Memory B cell (primary cell): ENCODE measurements at places on chromosomes 11 and 22.

- no peak for DNase-seq
These were observed 81.4 kb downstream of the WNT7B start for GRCh38 chr22:45895436-45896152.

DNA sequence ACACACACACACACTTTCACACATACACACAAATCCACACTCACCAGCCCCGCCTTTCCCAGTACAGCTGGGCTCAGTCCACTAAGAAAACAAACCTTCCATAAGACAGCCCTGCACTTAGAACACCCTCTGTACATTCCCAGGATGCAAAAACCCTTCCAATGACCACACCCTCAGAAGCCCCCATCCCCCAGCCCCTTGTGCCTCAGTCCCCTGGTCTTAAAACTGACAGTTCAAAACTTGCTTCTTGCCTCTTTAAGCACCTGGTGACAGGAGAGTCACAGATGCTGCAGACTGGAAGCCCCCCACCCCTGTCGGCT, 23.0 kb downstream of the APLNR start:
- DNase-seq = no peak

GRCh38 chr11:65856689-65857499, 1.1 kb downstream of the CFL1 start:
- peak; percentile 63 for DNase-seq

- no peak for DNase-seq
These were observed 540.8 kb downstream of the SOX6 start for GRCh38 chr11:15815246-15816195.

DNA sequence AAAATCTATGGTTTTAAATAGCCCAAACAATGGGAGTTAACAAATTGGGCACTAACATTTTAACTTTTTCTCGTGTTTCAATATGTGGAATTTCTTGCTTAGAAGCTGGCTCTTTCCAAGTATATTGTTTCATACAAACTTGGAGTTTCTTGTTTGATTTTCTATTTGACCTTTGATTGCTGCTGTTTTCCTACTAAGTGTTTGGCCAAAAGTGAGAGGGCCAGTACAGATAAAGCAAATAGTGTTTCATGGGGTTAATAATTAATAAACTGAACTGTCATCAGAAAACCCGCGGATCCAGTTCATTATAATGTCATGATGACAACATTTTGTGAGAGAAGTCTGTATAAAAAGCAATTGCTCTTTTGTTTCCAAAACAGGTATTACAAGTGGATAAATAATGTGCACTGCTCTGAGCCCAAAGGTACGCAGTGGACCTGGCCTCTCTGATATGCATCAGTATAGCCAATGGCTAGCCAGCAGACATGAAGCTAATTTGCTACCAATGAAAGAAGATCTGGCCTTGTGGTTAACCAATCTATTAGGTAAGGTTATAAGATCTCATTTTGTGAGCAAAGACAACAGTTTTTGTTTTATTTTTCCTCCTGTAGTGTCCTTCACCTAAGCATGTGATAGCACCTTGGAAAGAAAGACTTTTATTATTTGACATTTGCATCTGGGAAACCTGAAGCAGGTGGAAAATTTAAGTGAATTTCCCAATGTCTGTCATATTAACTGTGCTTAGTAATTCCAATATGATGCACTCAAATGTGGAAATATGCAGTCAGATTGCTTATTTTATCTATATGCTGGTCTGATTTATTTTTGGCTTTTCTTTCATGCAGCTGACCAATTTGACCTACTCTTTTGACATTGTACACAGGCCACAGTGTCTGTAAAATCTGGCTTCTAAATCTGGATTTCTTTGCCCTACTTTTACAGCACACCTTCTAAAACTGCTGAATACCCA, 8.3 kb downstream of the GAS2 start:
- DNase-seq = no peak

DNA sequence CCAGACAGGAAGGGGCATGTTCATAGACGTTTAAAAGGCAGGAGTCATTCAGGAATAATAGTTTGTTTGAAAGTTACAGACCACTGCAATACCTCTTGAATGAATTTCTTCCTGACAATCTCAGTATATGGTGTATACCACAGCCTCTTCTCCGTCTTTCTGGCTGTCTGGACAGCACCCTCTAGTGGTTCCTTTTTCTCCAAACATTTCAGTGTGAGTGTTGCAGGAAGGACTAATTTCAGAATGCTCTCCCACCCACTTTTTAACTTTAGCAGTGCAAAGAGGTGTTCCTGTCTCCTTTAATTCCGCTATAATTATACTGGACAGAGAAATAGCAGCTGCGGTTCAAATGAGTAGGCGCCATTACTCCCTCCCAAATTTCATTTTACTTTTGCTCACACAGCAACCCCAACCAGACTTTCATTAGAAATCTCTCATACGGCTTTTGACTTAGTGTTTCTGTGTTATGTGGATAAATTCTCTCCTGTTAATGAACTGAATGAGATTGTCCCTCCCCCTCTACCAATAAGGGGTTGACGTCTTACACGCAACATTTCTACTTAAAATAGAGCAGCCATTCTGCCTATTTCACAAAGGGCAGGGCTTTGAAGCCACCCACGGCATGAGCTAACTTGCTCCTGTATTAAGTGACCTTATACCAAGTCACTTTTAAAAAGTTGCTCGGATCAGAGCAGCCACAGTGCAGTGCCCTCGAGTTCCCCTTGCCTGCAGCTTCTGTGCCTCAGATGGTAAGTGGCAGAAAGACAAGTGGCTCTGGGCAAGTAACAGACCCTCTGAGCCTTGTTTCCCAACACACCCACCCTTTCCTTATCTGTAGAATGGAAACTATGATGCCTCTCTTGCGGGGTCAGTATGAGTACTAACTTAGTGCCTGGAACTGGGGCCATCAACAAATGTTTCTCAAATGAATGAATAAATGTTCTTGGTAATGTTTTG, 368.6 kb downstream of the OPCML start:
- DNase-seq = no peak

DNA sequence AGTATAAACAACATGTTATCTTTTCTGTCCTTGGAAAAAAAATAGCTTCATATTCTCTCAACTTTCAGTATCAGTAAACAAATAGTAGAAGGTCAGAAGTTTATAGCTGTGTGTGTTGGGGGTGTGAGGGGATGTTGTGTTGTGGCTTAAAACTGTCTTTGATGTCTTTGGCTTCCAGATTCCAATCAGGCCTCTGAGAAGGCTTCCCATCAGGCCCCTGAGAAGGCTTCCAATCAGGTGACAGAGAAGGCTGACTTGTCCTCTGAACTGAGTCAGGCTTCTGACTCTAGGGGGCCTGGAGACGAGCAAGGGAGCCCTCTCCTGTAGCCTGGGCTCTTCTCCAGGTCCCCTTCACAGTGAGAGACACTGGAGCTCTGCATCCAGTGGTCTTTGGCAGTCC, 9.3 kb downstream of the MTFP1 start:
- DNase-seq = no peak

- DNase-seq = peak; percentile 28
These were observed 39.4 kb downstream of the IRAG1 start for GRCh38 chr11:10653946-10654810.

GRCh38 chr11:86418917-86419316, 44.2 kb downstream of the CCDC81 start:
- DNase-seq = no peak

- no peak for DNase-seq
These were observed 98.8 kb downstream of the SNX19 start for GRCh38 chr11:130817330-130817944.

DNA sequence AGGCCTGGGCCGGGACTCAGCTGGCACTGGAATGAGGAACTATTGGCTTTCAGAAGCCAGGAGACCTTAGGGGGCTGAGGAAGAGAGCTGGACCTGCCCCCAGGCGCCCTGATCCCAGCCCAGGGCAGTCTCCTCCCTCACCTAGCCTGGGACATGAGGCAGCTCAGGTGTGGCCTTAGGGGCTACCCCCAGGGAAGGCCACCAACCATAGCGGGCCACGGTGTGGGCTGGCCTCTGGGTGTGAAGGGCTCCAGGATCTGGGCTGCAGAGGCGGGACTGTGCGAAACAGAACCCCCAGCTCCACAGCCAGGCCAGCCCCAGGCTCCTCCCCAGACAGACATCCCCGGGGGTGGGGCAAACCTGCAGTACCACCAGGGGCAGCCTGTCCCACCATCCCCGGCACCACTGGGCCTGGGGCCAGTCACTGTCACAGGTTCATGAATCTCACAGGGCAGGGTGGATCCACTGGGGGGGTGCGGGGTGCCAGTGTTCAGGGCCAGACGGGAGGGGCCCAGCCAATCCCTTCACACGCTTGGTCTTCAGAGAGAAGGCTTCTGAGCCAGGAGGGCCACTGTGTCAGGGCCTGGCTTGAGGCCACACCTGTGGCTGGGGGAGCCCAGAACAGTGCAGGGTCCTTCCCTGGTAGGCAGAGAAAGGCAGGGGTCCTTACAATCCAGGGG, 3.5 kb downstream of the PLXNB2 start:
- no peak for DNase-seq

DNA sequence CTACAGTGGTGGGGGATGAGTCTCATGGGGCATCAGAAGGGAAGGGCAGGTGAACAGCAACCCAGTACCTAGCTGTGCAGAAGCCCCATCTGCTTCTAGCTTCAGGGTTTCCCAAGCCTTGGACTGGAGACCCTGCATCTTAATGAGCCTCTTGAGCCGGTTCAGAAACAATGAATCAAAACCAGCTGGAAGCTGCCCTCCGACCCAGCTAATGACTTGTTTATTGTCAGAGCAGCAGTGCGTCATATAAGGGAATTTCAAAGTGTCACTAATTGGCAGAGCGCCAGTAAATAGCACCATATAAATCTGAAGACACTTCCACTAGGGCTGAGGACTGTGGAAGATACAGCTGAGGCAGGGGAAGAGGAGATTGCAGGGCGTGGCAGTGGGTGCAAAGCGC, 57.5 kb downstream of the RPUSD4 start:
- DNase-seq = no peak

DNA sequence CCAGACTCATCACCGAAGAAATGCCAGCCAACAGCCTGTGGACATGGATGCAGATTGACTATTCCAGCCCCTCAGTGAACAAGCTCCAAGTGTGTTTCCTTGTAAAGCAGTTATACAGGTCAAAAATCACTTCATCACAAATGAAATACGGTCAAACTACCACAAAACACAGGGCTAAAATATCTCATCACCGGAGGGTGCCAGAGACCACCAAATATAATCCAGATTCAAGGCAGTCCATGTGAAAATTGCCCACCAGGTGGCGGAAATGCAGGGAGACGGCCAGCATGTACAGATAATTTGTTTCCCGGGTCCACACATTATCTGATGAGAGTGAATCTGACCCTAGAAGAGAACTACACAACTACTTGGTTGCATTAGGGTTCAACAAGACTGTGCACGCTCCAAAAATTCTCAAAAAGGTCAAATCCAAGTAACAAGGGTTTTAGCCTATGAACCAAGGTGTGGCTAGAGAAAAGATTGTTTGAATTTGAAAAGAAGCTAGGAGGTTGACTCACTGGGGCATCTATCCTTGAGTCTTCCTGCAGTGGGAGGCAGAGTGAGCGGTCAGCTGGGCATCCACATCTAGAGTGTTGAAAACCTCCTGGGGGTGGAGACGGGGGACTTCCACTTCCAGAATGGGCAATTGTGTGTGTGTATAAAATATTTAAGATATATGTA, 71.7 kb downstream of the IGLL5 start:
- peak; percentile 88 for DNase-seq

DNA sequence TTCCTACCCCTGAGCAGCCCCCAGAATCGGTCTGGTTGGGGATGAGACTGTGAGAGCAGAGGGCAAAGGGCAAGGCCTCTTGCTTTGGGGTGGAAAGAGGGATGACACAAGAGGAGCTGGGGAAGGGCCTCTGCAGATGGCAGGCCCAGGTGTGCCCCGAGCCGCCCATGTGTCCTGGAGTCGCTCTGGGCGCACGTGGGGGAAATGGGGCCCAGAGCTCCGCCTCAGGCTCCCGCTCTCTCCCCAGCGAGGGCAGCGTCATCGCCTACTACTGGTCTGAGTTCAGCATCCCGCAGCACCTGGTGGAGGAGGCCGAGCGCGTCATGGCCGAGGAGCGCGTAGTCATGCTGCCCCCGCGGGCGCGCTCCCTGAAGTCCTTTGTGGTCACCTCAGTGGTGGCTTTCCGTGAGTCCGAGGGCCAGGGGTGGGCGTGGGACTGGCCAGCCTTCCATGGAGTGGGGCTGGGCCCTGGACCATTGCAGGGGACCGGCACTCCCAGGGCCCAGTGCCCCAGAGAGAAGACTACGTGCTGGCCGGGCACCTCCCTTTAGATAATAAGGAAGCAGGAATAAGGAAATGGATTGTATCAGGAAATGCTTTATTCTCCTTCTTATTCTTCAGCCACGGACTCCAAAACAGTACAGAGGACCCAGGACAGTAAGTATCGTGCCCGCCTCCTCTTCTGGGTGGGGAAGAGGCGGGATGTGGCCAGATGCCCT, 30.1 kb downstream of the ST14 start:
- no peak for DNase-seq

- no peak for DNase-seq
These were observed 14.5 kb upstream of the RPS19BP1 start for GRCh38 chr22:39546889-39547586.

DNA sequence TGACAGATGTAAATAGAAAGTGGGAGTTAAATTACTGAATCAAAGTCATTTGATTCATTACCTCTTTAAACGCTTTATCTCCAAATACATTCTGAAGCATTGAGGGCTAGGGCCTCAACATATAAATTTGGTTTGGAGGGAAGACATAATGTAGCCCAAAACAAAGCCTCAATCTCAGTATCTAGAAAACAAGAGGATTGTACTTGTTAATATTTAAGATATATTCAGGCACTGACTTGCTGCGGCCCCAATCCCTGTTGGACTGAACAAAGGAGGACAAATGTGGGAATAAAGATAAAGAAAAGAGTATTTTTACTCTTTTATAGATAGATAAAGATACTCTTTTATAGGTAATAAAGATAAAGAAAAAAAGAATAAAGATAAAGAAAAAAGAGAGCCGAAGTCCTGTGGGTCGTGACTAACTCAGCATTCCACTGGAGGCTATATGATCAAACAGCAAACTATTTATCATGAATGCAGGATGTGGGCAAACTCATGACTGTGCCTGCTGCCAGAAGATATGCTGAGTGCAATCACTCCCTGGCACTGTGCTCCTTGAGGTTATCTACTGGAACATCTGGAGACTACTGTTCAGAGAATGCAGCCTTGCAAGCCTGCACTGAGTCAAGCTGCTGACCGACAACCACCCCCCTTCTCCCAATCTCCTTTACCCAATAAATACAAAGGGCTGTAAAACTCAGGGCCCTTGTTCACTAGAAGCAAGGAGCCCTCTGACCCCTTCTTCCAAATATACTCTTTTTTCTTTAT, 6.9 kb downstream of the OR10V1 start:
- DNase-seq = no peak

DNA sequence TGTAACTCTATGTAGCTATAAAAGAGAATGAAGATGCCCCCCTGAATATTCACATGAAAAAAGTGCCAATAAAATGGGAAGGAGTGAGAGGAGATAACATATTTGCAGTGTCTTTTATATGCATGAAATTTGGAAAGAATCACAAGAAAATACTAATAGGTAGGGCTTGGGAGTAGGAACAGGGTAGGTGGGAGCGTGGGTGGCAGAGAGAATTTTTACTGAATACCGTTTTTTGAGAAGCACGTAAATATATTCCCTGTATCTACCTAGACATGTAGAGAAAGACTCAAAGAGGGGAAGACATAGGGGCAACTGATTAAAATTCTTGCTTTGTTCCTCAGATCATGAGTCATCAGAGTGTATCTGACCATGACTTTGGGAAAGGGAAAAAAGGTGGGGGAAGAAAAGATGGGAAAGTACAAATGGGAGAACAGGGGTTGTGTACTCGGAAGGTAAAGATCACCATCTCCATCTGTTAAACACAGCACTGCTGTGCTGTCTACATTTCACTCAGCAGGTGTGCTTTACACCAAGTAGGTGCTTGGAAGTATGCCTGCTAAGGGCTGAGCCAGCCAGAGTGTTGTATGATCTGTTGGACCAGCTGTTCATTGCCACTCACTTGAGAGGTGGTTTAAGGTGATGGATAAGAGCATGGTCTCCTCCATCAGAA, 16.0 kb downstream of the PRR5L start:
- no peak for DNase-seq
